ENCODE measurements at places on chromosomes 2 and 18.

DNA sequence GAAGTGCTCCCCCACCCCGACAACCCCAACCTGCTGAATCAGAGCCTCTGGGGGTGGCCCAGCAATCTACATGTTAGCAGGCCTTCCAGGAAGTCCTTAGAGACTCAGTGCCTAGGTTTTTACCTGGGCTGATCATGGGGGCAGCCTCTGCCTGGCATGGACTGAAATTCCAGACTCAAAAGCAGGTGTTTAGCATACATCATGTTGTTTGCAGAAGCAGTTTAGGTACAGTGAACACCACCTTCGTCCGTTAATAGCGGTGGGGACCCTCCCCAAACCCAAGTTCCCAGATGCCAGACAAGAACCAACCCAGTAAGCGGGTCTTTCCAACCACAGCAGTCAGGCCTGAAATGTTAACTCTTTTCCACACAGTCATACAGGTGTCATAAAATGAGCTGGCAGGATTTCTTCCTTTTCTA is 26.4 kb upstream of the GALR1 start:
- DNase-seq = no peak

- DNase-seq = no peak
Measured at GRCh38 chr2:191265311-191266170, 20.3 kb downstream of the MYO1B start.

DNA sequence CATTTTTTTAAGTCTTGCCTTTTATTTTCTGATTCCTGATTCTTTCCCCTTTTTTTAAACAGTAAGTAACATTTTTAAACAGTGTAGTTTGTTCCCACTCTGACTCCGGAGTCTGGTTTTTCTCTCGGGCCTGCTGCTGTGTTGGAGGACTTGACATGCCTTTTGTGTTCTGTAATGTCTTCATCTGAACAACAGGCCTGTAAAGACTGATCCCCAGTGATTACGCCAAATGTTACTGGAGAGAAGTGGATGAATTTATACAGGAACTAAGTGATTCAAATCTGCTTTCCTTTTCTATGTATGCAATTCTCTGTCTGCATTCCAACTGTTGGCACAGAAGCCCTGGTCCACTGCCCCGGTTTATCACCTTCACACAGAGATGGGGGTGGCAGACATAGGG is 54.3 kb upstream of the RMDN2 start:
- DNase-seq = no peak

- peak; percentile 53 for DNase-seq
Measured at GRCh38 chr2:119387381-119388129, 20.8 kb downstream of the DBI start.

DNA sequence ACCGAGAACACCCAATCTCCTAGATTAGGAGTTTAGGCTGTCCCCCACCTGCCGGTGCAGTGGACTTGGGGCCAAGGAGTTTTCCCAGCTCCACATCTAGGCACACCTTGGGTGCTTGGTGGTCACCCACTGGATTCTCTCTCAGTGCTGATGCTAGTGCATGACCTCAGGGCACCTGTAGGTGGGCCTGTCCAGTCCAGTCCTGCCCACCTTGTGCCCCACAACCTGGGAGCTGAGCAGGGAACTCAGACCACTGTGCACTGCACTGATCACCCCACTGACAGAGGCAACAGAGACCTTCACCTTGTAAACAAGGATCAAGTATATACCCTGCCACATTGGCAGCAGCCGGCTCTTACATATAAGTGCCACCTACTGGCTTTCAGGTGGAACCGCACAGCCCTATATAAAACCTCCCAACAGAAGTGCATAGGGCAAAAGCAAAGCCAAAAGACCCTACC is 12.7 kb upstream of the CDH19 start:
- peak; percentile 36 for DNase-seq

- no peak for DNase-seq
Measured at GRCh38 chr18:70394672-70395071, 105.8 kb downstream of the SOCS6 start.

- DNase-seq = no peak
Measured at GRCh38 chr2:105329197-105329554, 359 bp downstream of the TGFBRAP1 start.

GRCh38 chr18:46352520-46353250 is 248.5 kb downstream of the HAUS1 start:
- no peak for DNase-seq

GRCh38 chr2:37982147-37982582 is 57.1 kb downstream of the RMDN2 start:
- peak; percentile 18 for DNase-seq

DNA sequence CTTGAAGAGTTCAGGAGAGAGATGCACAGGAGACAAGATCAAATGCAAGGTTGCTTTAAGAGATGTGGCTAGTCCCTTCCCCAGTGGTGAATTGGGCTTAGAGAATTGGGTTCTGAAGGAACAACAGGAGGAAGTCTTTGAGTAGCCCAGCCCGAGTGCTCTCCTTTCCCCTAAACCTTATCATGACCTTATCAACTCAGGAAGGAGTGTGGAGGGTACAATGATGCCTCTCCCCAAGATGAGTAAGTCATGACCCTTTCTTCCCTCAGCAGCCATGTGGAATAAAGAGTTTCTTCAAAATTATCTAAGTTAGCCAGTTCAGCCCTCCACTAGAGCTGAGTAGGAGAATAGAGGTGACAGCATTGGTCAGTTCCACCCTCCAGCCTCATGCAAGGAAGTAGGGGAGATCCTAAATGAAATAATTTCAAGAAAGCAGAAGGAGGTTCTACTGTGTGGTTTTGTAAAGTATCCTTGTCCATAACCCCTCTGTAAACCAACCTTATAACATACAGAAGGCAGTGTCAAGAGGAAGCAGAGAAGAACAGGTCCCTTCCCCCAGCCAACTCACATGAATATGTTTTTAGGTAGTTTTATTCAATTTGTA is 88.4 kb downstream of the ARHGAP15 start:
- no peak for DNase-seq

- DNase-seq = no peak
Measured at GRCh38 chr2:241039416-241039815, 41.0 kb downstream of the SNED1 start.

DNA sequence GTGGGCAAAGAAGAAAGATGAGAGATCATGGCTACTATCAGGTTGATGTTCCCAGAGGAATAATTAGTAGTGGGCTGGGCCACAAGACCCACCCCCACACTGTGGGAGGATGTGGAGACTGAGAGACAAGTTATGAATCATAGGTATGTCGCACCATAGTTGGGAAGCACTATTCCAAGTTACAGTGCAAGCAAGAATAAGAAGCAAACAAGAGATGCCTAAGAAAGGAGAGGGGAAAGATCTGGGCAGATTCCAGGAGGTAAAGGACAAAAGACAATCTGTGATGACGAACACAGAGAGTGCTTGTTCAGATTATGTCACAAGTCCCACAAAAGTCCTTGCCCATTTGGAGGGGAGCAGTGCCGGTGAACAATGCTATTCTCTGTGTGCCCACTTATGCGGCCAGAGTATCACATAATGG is 56.6 kb downstream of the FAM228A start:
- no peak for DNase-seq

- DNase-seq = no peak
Measured at GRCh38 chr2:120878970-120879369, 143.3 kb downstream of the GLI2 start.

GRCh38 chr2:33208400-33208799 is 261.6 kb downstream of the LTBP1 start:
- no peak for DNase-seq

DNA sequence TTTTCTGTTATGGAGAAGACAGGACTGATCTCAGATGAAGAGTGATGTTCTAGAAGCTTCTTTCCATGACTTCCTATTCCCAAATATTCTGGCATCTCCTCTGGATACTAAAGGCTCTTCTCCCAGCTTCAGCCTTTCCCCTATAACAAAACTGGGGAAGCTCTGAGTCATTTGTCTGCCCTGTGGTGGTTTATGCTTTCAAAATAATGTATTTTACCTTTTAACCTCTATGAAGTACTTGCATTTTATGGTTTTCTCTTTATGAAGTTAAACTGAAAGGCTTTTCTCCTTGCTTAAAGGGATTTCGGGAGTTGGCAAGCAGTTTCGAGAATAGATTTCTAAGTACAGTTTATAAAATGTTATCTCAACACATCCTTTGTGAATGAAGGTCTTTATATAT is 104.4 kb downstream of the TANC1 start:
- no peak for DNase-seq

All from NCI-H1092 treated with DMSO at 0.1 percent for 48 hours (cell line).